Stimulated activated CD4-positive, alpha-beta T cell treated with anti-CD3 and anti-CD28 coated beads, TNF-alpha, amount 100 ng/mL, for 4 hours (primary cell): ENCODE measurements at places on chromosomes 4 and X.

DNA sequence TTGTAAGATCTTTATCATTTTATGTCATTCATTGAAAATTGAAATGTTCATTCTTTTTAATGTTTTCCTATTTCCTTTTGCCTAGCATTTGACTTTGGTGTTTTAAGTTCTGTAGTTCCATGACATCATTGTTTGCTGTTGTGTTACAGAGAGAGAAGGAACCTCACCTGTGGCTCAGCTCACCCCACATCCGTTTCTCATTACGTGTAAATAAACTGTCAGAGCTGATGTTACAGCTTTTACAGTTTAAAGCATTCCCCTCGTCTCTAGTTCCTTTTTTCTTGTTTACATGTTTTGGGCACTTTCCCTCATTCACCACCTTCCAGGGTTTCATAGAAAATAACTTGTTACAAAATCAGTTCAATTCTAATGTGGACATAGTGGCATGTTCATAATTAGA, 137.2 kb downstream of the FNIP2 start:
- no peak for DNase-seq

DNA sequence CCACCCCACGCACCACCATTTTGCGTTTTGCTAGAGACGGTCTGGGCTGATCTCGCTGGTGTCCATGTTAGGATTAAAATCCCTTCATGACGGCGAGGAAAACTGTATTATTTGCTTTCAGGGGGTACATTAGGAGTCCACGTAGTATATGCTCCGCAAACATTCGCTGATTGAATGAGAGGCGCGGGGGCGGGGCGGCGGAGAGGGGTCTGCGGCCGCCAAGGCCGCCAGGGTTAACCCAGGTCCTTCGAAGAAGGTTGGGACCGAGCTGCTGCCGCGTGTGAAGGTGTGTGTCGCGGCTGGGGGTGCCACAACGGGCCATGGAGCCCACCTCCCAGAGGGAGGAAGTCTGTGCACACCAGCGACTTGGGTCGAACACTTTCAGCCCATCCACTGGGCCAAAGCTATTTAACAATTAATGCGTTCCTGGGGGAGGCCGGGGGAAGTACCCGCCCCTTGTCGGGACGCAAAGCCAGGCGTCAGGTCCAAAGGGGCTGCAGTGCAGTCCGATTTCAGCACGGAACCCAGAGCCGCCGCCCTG, 6.4 kb upstream of the PITX2 start:
- no peak for DNase-seq

DNA sequence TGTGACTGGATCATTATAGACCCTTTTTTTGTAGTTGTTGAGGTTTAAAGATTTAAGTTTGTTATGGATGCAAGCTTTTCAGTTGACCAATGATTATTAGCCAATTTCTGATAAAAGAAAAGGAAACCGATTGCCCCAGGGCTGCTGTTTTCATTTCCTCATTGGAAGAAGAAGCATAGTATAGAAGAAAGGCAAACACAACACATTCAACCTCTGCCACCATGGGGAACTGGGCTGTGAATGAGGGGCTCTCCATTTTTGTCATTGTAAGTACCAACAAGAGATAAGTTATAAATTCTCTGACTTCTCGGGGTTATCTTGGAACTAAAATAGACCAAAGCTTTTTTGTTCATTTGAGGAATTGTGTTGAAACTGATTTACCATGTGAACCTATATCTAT, at the start of gene CYBB:
Gene CYBB (plus strand): TSS at position 203 of the 400 bp plus-strand sequence. CDS start 19 bp downstream, at position 222.
- DNase-seq: no peak

- DNase-seq: no peak
Observed at GRCh38 chrX:115968436-115969252, 201.9 kb upstream of the AGTR2 start.

DNA sequence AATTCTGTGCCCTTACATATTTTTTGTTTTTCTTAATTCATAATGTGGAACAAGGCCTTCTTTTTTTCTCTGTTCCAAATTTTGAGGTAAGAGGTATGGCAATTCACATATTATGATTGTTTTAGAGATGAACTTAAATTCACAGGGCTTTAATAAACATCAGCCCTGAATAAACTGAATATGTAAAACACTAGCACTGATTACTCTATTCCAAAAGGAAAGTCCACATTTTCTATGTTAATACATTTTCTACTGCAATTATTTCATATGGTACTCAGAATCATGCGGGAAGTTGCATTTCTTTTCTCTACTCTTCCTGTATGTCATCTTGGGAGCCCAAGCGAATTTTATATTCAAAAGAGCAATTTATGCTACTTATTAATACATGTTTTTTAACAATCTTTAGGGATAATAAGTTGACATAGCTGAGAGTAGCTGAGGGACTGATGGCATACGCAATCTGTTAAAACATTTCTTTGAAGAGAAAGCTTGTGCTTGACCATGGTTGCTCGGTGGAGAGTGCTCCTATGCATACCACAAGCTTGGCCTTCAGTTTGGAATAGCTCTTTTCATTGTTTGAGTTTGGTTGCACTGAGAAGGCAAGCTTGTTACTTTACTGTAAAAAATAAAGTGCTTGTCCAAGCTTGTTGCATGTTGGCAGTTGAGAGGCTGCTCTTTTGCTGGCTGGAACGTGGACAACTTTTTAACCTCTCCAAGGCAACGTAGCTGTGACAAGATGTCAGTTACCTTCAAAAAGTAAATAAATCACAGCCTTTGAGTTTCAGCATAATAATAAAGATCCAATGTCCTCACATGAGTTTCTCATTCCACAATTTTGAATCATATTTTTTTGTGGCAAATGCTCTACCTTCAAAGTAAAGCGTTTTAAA, 196.3 kb upstream of the SPRY1 start:
- DNase-seq: no peak
